ENCODE measurements at places on chromosomes 4 and X.

DNA sequence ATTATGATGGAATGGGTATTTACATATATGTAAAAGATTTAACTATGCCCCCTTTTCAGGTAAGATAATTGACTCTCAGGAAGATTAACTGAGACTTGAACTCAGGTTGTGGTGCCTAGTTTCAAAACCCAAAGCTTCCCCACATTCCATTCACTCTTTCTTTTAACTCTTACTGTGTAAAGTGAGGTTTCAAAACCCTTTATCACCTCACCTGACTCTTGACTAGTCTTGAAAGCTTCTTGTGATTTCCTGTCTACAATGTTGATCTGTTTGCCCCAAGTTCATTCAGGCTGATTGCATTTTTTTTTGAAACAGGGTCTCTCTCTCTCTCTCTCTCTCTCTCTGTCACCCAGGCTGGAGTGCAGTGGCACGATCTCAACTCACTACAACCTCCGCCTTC lies 40.5 kb upstream of the RAPGEF2 start:
- no peak for DNase-seq

- DNase-seq = no peak
Measured at GRCh38 chrX:133819546-133819945, 165.8 kb downstream of the GPC3 start.

DNA sequence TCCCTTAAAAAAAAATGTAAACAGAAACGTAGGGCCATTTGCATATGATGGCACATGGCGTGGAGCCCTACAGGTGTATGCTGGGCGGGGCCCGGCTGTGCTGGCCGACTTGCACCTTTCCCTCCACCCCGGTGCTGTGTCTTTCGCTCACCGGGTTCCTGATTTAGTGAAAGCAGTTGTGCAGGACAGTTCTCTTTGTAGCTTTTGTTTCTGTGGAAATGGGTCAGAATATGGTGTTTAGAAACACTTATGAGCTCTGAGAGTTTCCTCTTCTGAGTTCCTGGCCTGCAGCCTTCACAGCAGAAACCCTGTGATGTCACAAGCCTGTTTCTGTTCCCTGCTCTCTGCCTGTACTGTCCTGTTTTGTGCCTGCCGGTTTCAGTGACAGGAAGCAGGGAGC lies 22.5 kb upstream of the MSANTD1 start:
- DNase-seq = no peak

- no peak for DNase-seq
Measured at GRCh38 chr4:7902101-7902553, 37.5 kb downstream of the AFAP1 start.

GRCh38 chr4:143654571-143654970 lies 45.9 kb downstream of the FREM3 start:
- no peak for DNase-seq

GRCh38 chrX:2878563-2878962 lies 49.8 kb downstream of the GYG2 start:
- no peak for DNase-seq

GRCh38 chr4:13137390-13137789 lies 346.8 kb downstream of the RAB28 start:
- DNase-seq = no peak

DNA sequence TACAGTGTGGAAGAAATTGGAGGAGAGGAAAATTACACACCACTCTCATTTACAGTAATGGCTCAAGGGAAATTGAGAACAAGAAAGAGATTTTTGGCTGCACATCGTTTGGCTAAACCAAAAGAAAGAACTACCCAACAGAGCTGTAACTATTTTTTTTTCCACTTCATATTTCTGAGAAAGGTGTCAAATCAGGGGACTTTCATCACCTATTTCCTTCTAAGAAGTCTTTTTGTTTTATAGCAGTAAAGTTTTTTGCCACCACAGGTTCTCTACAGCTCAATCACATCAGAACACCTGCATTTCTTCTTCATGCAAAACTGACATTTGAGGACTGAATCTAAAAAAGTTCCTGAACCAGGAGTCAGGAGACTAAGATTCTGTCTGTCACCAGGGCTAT lies 57.5 kb upstream of the TNIP3 start:
- DNase-seq = no peak

GRCh38 chrX:39724544-39724943 lies 373.2 kb downstream of the BCOR start:
- DNase-seq = no peak

DNA sequence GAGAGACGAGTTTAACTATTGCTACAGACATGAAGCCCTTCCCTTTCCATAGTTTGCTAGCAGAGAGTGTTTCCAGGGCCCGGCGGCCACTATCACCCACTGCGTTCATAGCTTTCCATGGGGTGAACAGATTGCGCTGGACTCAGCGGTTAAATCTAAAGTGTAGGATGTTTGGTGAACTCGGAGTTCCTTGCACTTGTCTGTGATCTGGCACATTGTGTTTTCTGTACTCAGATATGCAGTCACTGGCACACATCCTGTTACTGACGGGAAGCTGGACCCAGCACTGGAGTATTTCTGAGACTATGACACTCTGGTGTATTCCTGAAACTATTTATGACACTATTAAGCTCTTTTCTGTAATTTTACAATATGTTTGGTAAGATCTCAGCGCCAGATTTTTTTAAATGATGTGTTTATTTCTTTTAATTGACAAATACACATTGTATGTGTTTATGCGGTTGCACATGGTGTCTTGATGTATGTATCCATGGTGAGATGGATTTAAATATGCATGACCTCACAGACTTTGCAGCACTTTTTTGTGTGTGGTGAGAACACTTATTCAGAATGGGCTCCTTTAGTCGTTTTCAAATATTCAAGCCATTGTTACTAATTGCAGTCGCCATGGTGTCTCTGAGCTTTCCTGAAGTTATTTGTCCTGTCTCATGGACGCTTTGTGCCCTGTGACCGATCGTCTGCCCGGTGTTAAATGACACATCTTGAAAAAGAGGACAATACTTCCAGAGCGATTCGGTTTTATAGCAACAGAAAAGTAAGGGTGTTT lies 14.1 kb downstream of the CD99 start:
- no peak for DNase-seq
